LHCN-M2 (cell line): ENCODE measurements at places on chromosomes 5 and 9. TPM values are rescaled to one million over a fixed set of nuclear protein-coding genes. Genes with fewer than 3 reads are reported as not detected.

Gene SEPTIN8
- total RNA-seq = 21.3 and 26.2 TPM in 2 replicates

Gene SMIM33
- not detected in 2 replicates for total RNA-seq

Gene ZNF454
- not detected in 2 replicates for total RNA-seq

Gene PRDM9
- not detected in 2 replicates for total RNA-seq

Gene AGXT2
- total RNA-seq = not detected in 2 replicates

Gene SPATA31C1
- not detected in 2 replicates for total RNA-seq

Gene FSD1L
- total RNA-seq = 2.1 and 2.8 TPM in 2 replicates

Gene BHMT
- total RNA-seq = not detected in 2 replicates

Gene PHPT1
- total RNA-seq = 109 and 122 TPM in 2 replicates

Gene EQTN
- not detected in 2 replicates for total RNA-seq

Gene CNTNAP3
- 0.69 and 0.71 TPM in 2 replicates for total RNA-seq

Gene PRR16
- 30.3 and 34.1 TPM in 2 replicates for total RNA-seq

DNA sequence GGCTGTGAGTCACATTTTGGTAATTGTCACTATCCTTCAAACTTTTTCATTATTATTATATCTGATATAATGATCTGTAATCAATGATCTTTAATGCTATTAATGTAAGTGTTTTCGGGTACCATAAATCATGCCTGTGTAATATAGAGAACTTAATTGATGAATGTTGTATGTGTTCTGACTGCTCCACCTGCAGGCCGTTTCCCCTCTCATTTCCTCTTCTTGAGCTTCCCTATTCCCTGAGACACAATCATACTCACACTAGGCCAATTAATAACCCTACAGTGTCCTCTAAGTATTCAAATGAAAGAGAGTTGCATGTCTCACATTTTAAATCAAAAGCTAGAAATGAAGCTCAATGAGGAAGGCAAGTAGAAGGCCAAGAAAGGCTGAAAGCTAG is 420.9 kb upstream of the SGCD start:
- DNase-seq = no peak

- DNase-seq = no peak
Measured at GRCh38 chr5:171419688-171420430, 412 bp downstream of the FGF18 start.

DNA sequence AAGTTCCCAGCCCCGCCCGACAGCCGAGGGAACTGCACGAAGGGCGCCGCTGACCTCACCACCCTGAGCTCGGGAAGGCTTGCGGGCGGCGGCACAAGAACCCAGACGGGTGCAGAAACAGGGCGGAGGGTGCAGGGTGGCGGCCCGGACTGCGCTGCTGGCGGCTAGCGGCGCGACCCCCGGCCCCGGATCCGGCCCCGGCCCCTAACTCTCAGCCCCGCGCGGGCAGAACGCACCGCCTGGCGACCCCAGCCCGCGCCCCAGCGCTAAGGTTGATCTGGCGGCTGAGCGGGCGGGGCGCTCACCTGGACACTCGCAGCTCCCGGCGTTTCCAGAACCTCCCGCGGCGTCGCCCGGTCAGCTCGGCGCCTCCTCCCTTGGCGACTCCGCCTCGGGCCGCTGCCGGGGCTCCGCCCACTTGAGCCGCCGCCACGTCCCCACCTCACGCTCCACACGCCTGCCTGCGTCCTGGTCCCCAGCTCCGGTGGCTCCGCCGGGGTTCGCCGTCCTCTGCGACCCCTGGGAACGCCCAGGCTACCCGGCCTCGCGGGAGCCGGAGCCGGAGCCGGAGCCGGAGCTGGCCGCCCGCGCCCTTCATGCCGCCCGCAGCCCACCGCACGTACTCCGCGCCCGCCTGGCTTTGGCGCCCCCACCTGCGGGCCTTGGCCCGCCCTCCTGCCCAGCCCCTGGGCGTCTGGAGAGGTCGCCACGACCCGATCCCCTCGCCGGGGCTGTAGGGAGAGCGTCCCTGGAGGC is at the start of gene P4HA2:
Gene P4HA2 (minus strand): TSS at position 369 of the 756 bp plus-strand sequence. CDS start 9,227 bp downstream, outside the sequence.
- DNase-seq = peak; percentile 74

DNA sequence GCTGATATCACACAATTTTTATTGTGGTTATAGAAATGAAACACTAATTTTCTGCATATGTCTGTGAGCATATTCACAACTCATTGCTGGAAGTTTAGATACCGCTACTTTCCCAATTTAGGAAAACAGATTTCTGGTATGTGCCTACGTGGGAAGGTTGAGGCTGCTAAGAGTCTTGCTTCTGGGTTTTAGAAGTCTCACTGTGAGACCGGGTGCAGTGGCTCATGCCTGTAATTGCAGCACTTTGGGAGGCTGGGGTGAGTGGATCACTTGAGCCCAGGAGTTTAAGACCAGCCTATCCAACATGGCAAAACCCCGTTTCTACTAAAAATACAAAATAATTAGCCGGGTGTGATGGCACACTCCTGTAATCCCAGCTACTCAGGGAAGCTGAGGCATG is 39.6 kb downstream of the UBAP1 start:
- DNase-seq = no peak

DNA sequence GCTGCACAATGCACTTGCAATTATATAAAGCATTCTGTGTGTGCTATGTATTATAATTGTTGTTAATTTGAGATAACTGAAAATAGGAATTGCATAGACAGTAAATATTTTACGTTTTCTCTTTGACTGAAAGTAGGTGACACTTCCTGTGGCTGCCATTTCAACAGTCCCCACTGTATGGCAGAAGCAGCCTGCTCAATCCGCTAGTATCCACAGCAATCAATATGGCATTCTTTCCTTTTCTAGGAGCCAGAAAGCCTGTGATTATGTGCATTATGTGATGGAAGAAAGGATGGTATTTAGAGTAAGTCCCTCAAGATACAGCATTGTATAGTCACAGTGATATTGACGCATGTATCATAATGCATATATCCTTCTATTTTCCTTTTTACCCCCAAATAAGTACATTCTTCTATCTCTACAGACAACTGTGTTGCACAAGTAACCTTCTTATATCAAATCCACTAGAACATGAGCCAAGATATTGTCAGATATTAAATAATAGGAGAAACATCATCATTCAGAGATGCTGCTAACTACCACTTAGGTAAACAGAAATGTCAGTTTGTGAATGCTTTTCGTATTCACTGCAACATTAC is 59.7 kb downstream of the CARTPT start:
- DNase-seq = peak; percentile 25

GRCh38 chr5:61706751-61707150 is 374.7 kb downstream of the ZSWIM6 start:
- DNase-seq = no peak

DNA sequence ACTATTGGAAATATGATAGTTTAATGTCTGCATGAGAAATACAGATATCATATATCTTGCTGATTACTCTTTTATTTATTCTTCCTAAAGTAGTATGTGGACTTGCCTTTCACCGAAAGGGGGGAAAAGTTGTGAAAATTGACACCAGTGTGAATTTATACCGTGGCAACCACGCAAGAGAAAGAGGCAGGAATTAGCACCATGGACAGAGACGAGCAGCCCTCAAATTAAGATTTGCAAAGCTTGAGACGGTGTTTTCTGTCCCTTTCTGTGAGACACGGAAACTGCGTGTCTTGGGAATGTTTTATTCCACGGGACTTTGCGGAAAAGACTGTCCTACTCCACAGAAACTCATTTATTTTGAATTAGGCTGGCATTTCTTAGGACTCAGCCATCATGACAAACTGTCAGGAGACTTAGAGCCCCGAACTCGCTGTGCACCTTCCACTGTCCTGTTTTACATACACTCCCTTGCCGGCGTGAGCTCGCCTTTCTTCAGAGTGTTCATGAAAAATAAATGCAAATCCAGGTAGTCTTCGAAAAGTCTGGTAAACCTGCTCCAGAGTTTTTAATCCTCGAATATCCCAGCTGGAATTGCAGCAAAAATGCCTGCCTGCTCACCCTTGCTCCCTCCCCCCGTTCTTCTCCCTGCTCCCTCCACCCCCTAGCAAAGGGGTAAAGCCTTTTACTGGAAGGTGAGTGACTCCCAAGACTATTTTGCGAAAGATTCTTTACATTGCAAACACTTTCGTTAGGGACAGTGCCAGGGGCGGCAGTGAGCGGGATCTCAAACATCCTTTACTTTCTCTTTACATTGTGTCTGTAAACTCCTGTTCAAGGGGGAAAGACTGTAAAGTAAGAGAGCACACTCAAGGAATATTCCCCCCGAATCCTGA is 3.8 kb upstream of the ELAVL2 start:
- peak; percentile 45 for DNase-seq

DNA sequence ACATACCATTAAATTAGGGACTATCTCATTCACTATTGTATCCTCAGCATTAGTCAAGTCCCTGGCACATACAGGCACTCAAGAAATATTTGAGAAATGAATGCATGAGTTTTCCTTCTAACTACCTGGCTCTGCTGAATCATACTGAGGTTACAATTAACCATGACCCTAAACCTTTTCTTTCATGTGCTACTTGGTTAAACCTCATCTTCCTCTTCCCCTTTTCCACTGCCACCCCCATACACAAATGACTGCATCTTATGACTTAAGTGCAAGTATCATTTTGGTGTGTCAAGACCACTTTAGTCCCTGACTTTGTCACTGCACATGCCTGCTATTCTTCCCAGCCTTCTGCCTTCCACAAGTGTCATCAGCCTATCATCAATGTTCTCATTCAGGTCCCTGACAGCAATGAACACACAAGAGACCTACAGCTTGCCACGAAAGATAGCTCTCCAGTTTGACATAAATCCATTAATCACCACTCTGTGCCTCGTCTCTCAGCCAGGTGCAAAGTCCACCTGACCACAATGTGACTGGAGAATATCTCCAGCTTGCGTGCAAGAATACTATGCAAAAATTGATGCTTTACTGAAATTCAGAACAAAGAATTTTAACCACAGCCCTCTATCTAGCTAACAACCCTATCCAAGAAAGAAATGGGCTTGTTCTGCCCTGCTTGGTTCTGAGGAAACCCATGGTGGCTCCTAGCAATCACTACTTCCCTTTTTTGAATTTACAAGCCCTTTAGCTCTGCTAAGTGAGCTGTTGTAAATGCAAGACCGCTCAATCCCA is 74.5 kb downstream of the MAPKAP1 start:
- no peak for DNase-seq

GRCh38 chr5:83265318-83265717 is 188.0 kb downstream of the XRCC4 start:
- DNase-seq = peak; percentile 48

DNA sequence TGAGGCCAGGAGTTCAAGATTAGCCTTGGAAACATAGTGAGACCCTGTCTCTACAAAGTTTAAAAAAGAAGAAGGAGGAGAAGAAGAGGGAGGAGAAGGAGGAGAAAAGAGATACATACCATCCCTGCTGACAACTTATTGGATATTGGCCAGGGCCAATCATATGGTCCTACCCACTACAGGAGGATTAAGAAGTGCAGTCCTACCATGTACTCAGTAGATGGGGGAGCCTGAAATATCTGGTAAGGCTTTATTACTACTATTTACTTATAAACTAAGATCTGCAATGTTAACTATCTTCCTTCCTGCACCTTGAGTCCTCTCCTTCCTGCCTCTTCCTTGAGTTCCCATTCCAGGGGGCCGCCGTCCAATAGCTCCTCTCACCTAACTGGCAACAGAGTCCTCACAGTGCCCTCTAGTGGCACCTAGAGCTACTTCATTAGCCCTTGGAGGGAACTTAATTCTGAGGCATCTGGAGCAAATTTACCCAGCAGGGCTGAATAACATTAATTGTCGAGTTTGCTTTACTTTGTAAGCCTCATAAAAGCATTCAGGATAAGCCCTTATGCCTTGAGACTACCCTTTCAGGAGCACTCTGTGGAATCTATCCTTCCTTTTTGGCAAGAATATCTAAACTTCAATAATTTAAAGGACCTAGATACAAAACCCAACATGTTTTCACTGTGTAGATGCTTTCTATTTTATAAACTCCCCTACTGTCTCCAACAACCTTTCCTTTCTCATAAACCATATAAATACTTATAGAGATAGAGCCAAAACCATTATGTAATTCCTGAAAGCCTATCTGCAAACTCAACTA is 39.1 kb upstream of the RANBP6 start:
- peak; percentile 62 for DNase-seq

GRCh38 chr9:79353856-79354520 is 217.8 kb upstream of the TLE4 start:
- DNase-seq = peak; percentile 79

DNA sequence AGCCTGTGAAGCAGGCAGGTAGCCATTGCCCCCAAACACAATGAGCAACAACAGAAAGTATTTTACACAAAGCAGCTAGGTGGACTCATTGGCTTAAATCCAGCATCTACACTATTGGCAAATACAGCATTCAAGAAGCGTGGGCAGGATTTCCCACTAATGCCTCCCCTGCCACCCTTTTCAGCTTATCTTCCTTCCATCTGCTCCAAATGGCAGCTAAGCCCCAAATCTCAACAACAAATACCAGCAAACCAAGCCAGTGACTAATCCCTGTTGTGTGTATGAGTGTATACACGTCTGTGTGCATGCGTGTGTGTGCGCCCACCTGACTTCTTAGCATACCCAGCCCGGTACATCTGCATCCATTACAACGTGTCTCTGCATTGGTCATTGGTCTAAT is 151.2 kb upstream of the WWC1 start:
- no peak for DNase-seq

GRCh38 chr5:161751265-161751664 is 65.7 kb downstream of the GABRA6 start:
- DNase-seq = no peak

- DNase-seq = no peak
Measured at GRCh38 chr5:30523061-30523460, 670.4 kb upstream of the CDH6 start.

DNA sequence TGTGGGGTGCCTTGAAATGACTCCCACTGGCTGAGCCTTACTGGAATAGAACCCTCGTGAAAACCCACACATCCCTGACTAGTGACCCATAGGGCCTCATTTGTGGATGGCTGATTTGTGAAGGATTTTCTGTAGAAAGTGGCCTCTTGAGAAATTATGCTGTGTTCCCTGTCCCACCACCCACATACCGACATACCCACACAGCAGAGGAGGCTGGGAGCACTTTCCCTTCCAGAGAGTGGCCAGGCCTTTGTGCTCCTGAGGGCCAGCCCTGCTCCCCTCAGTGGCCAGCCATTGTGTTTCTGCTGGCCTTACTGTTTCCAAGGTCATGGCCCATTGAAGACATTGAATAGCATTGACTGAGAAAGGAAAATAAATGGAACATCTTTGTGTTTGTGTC is 29.6 kb downstream of the IL9 start:
- no peak for DNase-seq

GRCh38 chr5:33556330-33557328 is 115.9 kb downstream of the TARS1 start:
- DNase-seq = no peak

DNA sequence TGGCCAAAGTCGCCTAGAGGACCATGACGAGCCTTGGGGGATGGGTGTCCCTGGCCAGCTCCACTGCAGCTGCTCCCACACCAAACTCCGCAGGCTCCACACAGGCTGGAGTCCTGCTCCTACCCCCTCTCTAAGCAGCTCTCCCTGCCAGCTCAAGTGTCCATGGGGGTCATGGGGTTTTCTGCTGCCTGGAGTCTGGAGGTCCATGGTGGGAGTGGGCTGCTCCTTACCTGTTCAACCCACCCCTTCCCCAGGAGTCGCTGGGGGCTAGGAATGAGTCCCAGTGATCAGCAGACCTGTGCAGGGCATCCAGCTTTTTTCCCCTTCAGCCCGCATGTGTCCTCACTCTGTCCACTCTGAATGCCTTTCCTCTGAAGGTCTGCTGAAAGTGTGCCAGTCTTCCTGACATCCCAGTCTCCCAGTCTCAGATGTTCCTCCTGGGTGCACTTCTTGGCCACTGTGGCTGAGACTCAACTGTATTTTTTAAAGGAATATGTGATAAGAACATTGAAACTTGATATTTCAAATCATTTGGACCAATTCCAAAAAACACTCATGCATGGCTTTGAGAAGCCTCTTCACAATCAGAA is 261.3 kb upstream of the ANKH start:
- DNase-seq = no peak

GRCh38 chr5:100827481-100827889 is 75.6 kb downstream of the ST8SIA4 start:
- peak; percentile 100 for DNase-seq

- no peak for DNase-seq
Measured at GRCh38 chr5:154520861-154521453, 42.9 kb upstream of the HAND1 start.
